ENCODE measurements at places on chromosomes 5 and 9. TPM values are rescaled to one million over a fixed set of nuclear protein-coding genes. Genes with fewer than 3 reads are reported as not detected.

MAP1B gene
- total RNA-seq: 0.18 TPM

SLIT3 gene
- 0.49 TPM for total RNA-seq

TGFBR1 gene
- 41.9 TPM for total RNA-seq

C5orf52 gene
- not detected for total RNA-seq

FGD3 gene
- total RNA-seq: 54.6 TPM

LOX gene
- not detected for total RNA-seq

TRIP13 gene
- total RNA-seq: 40.7 TPM

CCNJL gene
- not detected for total RNA-seq

NHP2 gene
- total RNA-seq: 311 TPM

GNG10 gene
- total RNA-seq: 25.1 TPM

DDX4 gene
- not detected for total RNA-seq

PDZD2 gene
- total RNA-seq: 0.15 TPM

SEMA4D gene
- total RNA-seq: 238 TPM

SECISBP2 gene
- total RNA-seq: 36.7 TPM

FRMD3 gene
- 0.62 TPM for total RNA-seq

MARCOL gene
- not detected for total RNA-seq

STING1 gene
- 107 TPM for total RNA-seq

FREM1 gene
- total RNA-seq: not detected

C9orf43 gene
- total RNA-seq: 0.84 TPM

QRFP gene
- total RNA-seq: not detected

TBC1D2 gene
- total RNA-seq: 3.3 TPM

FBLL1 gene
- total RNA-seq: not detected

GGTA1 gene
- not detected for total RNA-seq

STPG3 gene
- total RNA-seq: 0.28 TPM

SMIM33 gene
- 0.11 TPM for total RNA-seq

C5orf58 gene
- not detected for total RNA-seq

GRPEL2 gene
- total RNA-seq: 33.4 TPM

PCDHB13 gene
- total RNA-seq: not detected

TRPM6 gene
- not detected for total RNA-seq

HAVCR1 gene
- 0.61 TPM for total RNA-seq

PCSK5 gene
- total RNA-seq: 1.6 TPM

OR1Q1 gene
- not detected for total RNA-seq

GABRB2 gene
- total RNA-seq: not detected

CARD9 gene
- total RNA-seq: 1.4 TPM

NTNG2 gene
- 2.0 TPM for total RNA-seq

MAPK9 gene
- 46.2 TPM for total RNA-seq

PCDHA7 gene
- total RNA-seq: not detected

SLC4A9 gene
- total RNA-seq: not detected

CFAP157 gene
- not detected for total RNA-seq

CBY3 gene
- total RNA-seq: 0.57 TPM

ENTPD2 gene
- not detected for total RNA-seq

CCDC192 gene
- not detected for total RNA-seq

FIBCD1 gene
- not detected for total RNA-seq

CAVIN4 gene
- 0.26 TPM for total RNA-seq

INIP gene
- total RNA-seq: 44.9 TPM

FCN1 gene
- 1.6 TPM for total RNA-seq

CRB2 gene
- total RNA-seq: not detected

FAM221B gene
- total RNA-seq: not detected

FOXD4L5 gene
- 0.09 TPM for total RNA-seq

PTGDS gene
- total RNA-seq: 0.24 TPM

PCDHGA7 gene
- 0.09 TPM for total RNA-seq

ERAP2 gene
- total RNA-seq: 41.4 TPM

PIP5K1B gene
- total RNA-seq: 3.1 TPM

SLC23A1 gene
- 0.33 TPM for total RNA-seq

PCA3 gene
- not detected for total RNA-seq

PIP5KL1 gene
- 2.5 TPM for total RNA-seq
